ENCODE measurements at places on chromosomes 5 and 9. TPM values are rescaled to one million over a fixed set of nuclear protein-coding genes. Genes with fewer than 3 reads are reported as not detected.

Gene SCGB3A2
- not detected for total RNA-seq

Gene APC
- 52.9 TPM for total RNA-seq

Gene MYMK
- total RNA-seq = not detected

Gene RAB3C
- 1.2 TPM for total RNA-seq

Gene HBEGF
- 11.4 TPM for total RNA-seq

Gene EXOC3
- 65.2 TPM for total RNA-seq

Gene SUSD1
- total RNA-seq = 27.4 TPM

Gene SGTB
- 3.1 TPM for total RNA-seq

Measured in left colon (tissue), 2 donors.